Stimulated activated CD8-positive, alpha-beta memory T cell treated with anti-CD3 and anti-CD28 coated beads, Interleukin-4, amount 100 ng/mL, for 1 hour (primary cell): ENCODE measurements at places on chromosomes 2 and 18.

DNA sequence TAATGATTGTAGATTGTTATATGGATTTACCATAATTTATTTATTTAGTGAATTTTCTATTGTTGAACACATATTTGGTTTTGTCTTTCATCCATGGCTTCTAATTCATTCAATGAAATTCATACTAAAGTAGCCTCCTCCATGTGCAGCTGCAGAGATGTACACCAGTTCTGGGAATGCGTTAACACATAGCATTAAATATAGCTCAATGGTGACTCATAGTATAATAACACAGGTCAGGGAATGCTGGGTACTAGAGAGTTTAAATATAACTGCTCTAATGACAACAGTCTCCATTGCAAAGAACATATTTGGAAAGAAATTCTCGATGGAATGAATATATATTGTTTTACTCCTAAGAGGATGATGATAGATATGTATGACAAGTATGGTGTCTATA lies 1190.2 kb upstream of the NRXN1 start:
- DNase-seq: no peak

DNA sequence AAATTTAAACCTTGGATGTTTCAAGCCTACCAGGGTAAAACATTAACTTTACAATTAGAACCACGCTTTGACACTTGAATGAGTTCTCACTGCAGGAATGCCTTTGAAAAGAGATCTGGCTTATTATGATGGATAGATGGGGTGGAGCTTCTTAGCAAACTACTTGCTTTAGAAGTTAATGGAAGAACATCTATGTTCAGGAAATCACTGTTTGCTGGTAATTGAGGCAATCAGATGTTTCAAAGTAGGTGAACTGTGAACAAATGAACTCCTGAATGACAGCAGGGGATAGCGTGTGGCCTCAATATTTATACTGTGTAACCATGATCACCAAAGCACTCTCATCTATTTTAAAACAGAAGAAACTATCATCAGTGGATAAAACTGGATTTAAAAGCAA lies 383.6 kb downstream of the PIK3C3 start:
- DNase-seq: no peak

- DNase-seq: no peak
Observed at GRCh38 chr2:98772536-98772935, 41.6 kb upstream of the MGAT4A start.

- DNase-seq: no peak
Observed at GRCh38 chr2:182559623-182560022, 132.8 kb upstream of the PDE1A start.

- no peak for DNase-seq
Observed at GRCh38 chr18:4264347-4264791, 190.7 kb downstream of the DLGAP1 start.

- DNase-seq: no peak
Observed at GRCh38 chr2:78023356-78023755, 501.2 kb upstream of the LRRTM4 start.

DNA sequence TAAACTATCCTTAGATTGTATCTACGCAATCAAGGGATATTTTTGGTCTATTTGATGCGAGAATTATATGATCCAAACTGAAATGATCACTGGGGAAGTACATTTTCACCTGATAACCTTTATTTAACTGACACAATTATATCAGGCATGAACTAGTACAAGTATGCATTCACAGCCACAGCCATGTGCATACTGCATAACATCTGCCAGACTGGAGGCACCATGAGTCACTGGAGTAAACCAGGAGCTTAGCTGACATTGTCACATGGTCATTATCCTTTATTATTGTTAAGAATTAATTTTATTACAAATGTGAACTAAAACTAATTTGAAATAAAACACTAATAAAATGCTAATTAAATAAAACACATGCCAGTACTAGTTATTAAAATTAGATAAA lies 1127.1 kb downstream of the DPP10 start:
- DNase-seq: no peak

DNA sequence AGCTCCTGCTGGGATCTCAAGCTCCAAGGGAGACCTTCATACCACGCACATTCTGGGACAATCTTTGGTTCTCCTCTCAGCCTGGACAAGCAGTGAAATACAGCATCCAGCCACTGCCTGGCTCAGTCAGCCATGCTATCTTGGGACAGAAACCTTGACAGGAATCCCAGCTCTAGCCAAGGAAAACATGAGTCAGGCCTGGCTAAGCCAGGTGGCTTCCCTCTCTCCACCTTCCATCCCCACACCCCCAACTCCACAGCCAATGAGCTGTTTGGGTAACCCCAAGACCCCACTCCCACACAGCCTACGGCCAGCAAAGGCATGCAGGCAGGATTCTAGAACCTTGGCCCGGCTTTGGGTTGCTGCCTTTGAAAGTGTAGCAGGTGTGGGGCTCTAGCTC lies 64.9 kb downstream of the MCFD2 start:
- DNase-seq: no peak

DNA sequence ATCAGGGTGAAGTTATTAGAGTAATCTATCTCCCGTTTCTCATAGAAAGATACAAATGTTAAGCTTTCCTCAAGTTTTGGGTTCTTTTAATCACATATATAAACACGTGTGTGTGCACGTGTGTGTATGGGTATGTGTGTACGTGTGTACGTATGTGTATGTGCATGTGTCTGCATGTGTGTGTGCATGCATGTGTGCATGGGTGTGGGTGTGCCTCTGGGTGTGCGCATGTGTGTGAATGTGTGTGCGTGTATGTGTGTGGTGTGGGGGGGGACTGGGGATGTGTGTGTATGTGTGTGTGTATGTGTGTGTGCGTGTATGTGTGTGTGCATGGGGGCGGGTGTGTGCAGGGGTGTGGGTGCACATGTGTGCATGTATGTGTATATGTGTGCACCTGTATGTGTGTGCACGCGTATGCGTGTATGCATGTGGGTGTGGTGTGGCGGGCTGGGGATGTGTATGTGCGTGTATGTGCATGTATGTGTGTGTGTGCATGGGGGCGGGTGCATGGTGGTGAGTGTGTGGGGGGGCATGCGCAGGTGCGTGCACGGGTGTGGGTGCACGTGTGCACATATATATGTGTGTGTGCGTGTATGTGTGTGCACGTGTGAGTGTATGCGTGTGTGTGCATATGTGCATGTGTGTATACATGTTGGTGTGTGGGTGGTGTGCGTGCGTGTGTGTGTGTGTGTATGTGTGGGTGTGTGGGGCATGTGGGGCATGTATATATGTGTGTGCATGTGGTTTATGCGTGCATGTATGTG lies 304.0 kb downstream of the MBD2 start:
- DNase-seq: no peak

DNA sequence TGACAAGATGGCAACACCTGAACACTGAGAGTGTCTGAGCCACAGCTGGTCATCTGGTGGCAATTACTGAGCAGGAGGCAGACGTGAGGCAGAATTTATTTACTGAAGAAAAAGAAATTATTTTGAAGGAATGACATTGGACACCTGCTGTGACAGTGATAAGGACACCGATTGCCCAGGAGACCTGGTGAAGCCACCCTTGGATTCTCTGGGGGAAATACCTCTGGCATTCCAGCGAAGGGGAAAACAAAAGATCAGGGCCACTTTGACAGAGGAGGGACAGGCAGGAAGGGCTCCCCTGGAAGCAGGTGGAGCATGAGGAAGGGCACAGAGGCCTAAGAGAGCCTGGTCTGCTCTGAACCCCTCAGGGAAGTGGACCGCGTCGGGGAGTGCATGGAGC lies 85.4 kb upstream of the ALPP start:
- DNase-seq: no peak

GRCh38 chr2:96074156-96074555 lies 39.4 kb upstream of the GPAT2 start:
- no peak for DNase-seq

DNA sequence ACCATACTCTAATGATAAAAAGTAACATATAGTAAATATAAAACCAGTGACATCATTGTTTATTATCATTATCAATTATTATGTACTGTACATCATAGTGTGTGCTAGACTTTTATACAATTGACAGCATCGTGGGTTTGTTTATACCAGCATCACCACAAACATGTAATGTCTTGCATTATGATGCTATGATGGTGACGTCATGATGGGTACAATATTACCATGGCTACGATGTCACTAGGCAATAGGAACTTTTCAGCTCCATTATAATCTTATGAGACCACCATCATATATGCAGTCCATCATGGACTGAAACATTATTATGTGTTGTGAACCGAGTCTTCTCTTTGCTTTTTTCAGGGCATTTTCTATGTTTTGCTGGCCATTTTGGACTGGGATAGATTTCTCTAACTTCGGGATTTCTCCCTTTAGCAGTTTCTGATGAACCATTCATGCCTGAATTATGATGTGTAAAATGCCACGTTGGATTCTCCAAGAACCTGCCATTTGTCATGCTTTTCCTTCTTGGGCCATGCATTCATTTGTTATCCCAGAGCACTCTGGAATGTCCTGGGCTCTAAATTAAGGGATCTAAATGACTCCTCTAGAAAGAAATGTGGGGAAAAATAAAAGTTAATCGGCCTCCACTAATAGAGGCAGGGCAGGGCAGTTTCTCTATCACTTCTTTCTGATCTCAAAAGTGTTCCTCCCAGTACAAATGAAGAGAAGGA lies 325.6 kb upstream of the TNP1 start:
- DNase-seq: no peak

DNA sequence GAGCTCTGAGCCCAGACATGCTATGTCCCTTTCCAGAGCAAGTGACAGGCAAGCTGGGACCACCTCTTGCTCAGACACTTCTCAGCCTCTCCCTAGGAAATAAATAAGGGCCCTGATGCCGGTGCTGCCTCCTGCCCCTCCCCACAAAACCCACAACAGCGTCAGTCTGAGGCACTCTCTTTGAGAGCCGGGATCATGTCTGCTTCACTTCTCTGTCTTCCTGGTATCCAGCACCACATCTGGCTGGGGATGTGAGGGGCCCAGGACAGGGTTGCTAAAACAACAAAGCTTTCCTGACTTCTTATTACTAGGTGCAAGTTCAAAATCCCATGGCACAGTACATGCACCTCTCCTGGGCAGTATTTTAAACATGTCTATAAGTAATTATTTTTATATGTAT lies 103.9 kb upstream of the GLI2 start:
- DNase-seq: no peak

DNA sequence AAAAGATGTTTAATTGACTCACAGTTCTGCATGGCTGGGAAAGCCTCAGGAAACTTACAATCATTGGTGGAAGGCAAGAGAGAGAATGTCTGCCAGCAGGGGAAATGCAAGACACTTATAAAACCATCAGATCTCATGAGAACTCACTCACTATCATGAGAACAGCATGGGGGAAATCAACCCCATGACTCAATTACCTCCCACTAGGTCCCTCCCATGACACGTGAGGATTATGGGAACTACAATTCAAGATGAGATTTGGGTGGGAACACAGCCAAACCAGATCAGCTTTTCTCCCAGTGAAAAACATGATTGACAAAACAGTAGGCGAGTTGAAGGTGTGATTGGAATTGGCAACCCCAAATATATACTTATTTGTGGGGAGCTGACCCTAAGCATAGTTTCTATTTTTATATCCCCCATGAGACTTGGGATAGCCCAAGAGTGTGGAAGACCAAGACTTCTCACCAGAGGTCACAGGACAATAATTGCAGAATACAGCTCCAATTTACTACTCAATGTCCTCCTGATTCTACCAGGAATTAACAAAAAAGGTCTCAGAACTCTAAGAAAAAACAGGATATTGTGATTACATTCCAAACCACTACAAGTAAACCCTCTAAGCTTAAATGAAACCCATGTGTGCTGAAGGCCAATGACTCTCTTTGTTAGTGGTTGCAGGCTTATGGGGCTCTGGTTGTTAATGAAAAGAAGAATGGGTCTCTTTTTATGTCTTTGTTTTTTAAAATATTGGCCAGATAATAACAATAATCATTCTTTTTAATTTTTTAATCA lies 96.1 kb upstream of the PIK3C3 start:
- DNase-seq: no peak

DNA sequence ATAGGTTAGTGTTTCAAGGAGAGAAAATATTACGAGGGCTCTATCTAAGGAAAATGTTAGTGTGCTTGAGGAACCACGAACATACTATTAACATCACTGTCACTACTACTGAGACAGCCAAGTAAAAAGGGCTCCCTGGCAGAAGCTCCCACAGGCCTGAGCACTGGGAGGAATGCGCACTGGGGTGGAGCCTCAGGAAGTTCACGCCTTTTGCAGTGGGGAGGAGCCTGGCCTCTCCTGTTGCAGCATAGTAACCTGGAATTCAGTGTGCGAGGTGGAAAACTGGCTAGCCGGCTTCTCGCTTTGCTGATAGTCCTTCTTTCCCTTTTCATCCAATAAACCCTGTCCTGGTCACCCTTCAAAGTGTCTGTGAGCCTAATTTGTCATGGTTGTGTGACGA lies 250.3 kb downstream of the ERBB4 start:
- no peak for DNase-seq

DNA sequence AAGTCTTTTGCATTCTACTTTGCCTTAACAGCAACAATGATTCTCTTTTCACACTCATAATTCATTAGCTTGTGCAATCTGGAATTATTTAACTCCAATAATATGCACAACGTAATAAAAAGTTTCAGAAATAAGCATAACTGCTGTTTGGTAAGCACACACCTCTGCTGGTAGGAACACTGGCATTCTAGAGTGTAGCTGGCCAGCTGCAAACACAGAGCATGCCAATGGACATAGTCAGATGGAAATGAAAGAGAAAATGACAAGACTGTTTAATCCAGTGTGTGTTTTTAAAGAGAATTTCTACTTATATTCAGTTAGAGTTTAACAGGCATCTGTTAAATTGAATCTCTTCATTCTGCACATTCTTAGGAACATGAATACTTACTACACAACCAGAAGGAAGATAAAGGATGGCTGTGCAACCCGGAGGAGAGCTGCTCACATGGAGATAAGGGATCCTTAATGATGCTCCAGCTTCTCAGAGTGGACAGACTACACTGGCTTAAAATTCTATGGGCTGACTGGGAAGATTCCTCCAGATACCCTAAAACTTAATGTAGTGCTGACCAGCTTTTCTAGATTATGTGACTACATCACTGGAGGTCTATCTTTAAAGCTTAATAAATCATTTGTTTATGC lies 94.6 kb upstream of the CHAC2 start:
- DNase-seq: no peak

DNA sequence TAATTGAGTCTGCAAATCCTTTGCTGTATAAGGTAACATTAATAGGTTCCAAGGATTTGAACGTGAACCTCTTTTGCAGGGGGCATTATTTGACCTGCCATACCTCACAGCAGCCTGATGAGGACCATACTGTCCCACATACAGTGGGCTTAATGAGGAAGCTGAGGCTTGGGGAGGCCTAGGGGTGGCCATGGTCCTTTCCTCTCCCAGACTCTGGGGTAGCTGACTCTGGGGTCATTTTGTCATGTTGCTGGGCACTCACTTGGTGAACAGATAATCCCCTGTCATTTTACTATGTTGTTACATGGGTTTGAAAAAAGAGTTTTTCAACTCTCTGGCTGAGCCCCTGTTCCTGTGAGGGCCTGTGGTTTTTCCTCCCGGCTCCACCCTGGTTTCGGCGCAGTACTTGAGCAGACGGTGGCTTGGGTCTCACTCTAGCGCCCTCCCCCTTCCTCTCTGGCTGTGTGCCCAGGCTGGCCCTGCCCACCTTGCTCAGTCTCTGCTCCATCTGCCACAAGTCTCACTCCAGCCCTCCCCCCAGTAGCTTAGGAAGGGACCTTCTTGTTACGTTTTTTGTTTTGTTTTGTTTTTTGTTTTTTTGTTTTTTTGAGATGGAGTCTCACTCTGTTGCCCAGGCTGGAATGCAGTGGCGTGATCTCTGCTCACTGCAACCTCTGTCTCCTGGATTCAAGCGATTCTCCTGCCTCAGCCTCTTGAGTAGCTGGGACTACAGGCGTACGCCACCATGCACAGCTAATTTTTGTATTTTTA lies 21.0 kb downstream of the INPP4A start:
- peak; percentile 47 for DNase-seq
